ENCODE measurements at places on chromosomes 13 and 19.

GRCh38 chr13:31722673-31723072, 16.7 kb upstream of the RXFP2 start:
- H3K36me3 ChIP-seq: no peaks in the 10 kb centered on the region
- DNase-seq: no peak
- H3K4me1 ChIP-seq: no peaks in the 10 kb centered on the region
- H3K4me3 ChIP-seq: no peak overlapping the region
- H3K27me3 ChIP-seq: peaks cover 10% of the 10 kb centered on the region
- H3K27ac ChIP-seq: no peak overlapping the region

- no peak for DNase-seq
- no peaks in the 10 kb centered on the region for H3K36me3 ChIP-seq
- H3K4me3 ChIP-seq: no peak overlapping the region
Measured at GRCh38 chr19:27997069-27997468, 1215.9 kb downstream of the UQCRFS1 start.

- H3K36me3 ChIP-seq: no peaks in the 10 kb centered on the region
- H3K27ac ChIP-seq: peak overlapping the region; percentile 69
- peaks cover 28% of the 10 kb centered on the region for H3K4me1 ChIP-seq
Measured at GRCh38 chr19:1933244-1933643, 7.7 kb upstream of the CSNK1G2 start.

GRCh38 chr13:23567906-23568460, 2.2 kb upstream of the TNFRSF19 start:
- H3K27ac ChIP-seq: no peak overlapping the region
- no peaks in the 10 kb centered on the region for H3K36me3 ChIP-seq
- H3K4me3 ChIP-seq: no peak overlapping the region
- peaks cover 21% of the 10 kb centered on the region for H3K27me3 ChIP-seq

GRCh38 chr19:2412449-2412848, 14.9 kb downstream of the TIMM13 start:
- H3K27me3 ChIP-seq: no peaks in the 10 kb centered on the region
- no peaks in the 10 kb centered on the region for H3K4me1 ChIP-seq
- H3K4me3 ChIP-seq: no peak overlapping the region
- no peak for DNase-seq

DNA sequence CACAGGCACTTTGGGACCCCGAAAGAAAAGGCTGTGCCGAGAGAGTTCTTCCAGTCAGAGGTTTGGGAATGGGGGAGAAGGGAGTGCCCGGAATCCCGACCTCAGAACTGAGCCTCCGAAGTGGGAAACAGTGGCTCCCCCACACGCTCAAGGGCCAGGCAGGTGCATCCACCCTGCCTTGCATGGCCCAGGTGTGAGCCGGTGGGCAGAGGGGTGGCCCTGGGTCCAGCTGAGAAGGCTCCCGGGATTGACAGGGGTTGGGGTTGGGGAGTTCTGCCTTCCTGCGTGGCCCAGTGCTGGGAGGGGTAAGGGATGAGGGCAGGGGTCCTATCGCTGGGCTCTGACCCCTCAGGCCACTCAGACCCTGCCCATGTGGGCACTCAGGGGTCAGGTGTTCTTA, 163.5 kb upstream of the TUBA3C start:
- no peaks in the 10 kb centered on the region for H3K36me3 ChIP-seq
- H3K27ac ChIP-seq: no peak overlapping the region
- H3K4me1 ChIP-seq: no peaks in the 10 kb centered on the region
- DNase-seq: no peak
- H3K4me3 ChIP-seq: no peak overlapping the region

GRCh38 chr13:31945202-31945961, 86.2 kb upstream of the FRY start:
- DNase-seq: no peak
- H3K27ac ChIP-seq: no peak overlapping the region
- no peaks in the 10 kb centered on the region for H3K4me1 ChIP-seq
- no peaks in the 10 kb centered on the region for H3K36me3 ChIP-seq

- H3K4me1 ChIP-seq: peaks cover 18% of the 10 kb centered on the region
- H3K27me3 ChIP-seq: no peaks in the 10 kb centered on the region
- DNase-seq: peak; percentile 51
- peak overlapping the region; percentile 80 for H3K27ac ChIP-seq
- peak overlapping the region; percentile 43 for H3K4me3 ChIP-seq
Measured at GRCh38 chr19:51676566-51677083, 16.5 kb upstream of the SPACA6 start.

- no peak for DNase-seq
- no peak overlapping the region for H3K27ac ChIP-seq
- H3K36me3 ChIP-seq: peaks cover 63% of the 10 kb centered on the region
- H3K27me3 ChIP-seq: no peaks in the 10 kb centered on the region
Measured at GRCh38 chr13:100399455-100399854, 189.1 kb downstream of the GGACT start.

- no peak within 1 kb of the TSS for H3K27ac ChIP-seq
- peaks cover 16% of the 10 kb centered on the region for H3K36me3 ChIP-seq
- H3K4me3 ChIP-seq: no peak within 1 kb of the TSS
- no peak for DNase-seq
- H3K4me1 ChIP-seq: no peaks in the 10 kb centered on the region
- peaks cover 9% of the 10 kb centered on the region for H3K27me3 ChIP-seq
Measured at GRCh38 chr19:51751655-51752054, at the start of gene FPR1. Gene FPR1 (minus strand): TSS chr19:51751878. CDS start chr19:51746994, 4,884 bp downstream.

DNA sequence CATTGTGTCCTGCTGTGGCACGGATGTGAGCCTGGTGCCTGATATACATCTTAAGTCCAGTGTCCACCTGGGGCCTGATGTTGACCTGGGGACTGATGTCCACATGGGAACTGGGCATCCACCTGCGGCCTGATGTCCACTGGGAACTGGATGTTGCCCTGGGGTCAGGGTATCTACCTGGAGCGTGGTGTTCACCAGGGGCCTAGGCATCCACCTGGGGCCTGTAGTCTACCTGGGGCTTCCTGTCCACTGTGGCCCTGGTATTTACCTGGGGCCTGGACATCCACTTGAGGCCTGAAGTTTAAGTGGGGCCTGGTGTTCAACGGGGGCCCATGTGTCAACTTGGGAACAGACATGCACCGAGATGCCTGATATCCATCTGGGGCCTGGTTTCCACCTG, 11.9 kb downstream of the SACS start:
- H3K27ac ChIP-seq: no peak overlapping the region
- H3K4me3 ChIP-seq: no peak overlapping the region
- no peaks in the 10 kb centered on the region for H3K4me1 ChIP-seq
- H3K27me3 ChIP-seq: no peaks in the 10 kb centered on the region
- no peak for DNase-seq
- no peaks in the 10 kb centered on the region for H3K36me3 ChIP-seq

DNA sequence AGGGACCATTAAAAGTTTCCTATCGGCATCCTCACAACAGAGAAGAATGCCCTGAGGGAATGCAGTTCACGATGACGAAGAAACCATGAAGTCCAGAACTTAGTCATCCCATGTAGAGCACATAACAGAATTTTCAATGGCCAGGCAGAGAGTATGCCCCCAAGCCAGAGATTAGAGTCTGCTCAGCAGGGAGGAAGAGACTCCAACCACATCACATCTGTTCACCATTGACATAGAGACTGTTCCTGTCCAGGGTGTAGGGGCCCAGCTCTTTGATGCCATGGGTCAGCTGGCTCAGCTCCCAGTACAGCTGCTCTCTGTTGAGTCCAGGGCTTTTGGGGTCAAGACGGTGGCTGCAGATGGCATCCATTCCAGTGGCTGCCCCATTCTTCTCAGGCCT, 68.2 kb downstream of the MBD3L1 start:
- H3K27me3 ChIP-seq: no peaks in the 10 kb centered on the region
- no peak overlapping the region for H3K27ac ChIP-seq
- DNase-seq: no peak
- H3K36me3 ChIP-seq: no peaks in the 10 kb centered on the region
- no peaks in the 10 kb centered on the region for H3K4me1 ChIP-seq
- no peak overlapping the region for H3K4me3 ChIP-seq
